Fibroblast of skin of left quadriceps (primary cell): ENCODE measurements at places on chromosomes 12 and 14.
A peak's percentile ranks its signal among the peaks of the same experiment; 100 is the strongest.

- no peak for DNase-seq
These were observed 13.6 kb downstream of the MED13L start for GRCh38 chr12:116263844-116264243.

GRCh38 chr14:52755607-52756316, 25.8 kb downstream of the STYX start:
- DNase-seq = no peak

DNA sequence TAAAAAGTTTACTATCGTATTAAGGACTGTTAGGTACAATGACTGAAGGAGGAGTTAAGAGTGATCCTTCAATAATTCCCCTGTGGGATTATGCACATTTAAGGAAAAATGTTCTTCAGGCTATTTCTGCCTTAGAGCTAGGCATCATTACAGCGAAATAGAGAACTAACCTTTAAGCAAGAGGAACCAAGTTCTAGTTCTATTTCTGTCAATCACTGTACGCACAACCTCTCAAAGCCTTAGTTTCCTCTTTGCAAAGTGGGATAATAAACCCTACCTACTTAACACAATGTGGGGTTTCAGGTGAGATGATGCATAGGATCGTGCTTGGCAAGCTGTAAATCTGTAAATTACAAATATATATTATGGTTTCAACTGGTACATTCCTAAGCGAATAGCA, 15.4 kb downstream of the NTF3 start:
- no peak for DNase-seq

DNA sequence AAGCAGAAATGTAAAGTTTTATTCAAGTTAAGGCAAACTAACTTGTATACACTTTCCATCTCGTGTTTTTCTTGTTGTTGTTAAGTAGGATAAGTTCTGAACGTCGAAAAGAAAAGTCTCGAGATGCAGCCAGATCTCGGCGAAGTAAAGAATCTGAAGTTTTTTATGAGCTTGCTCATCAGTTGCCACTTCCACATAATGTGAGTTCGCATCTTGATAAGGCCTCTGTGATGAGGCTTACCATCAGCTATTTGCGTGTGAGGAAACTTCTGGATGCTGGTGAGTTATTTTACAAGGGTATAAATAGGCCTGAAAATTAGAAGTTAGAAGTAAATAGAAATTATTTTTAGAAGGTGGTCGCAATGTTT, 25.0 kb downstream of the HIF1A start:
- no peak for DNase-seq

- peak; percentile 90 for DNase-seq
These were observed 267.1 kb upstream of the RGS6 start for GRCh38 chr14:71665157-71665556.

DNA sequence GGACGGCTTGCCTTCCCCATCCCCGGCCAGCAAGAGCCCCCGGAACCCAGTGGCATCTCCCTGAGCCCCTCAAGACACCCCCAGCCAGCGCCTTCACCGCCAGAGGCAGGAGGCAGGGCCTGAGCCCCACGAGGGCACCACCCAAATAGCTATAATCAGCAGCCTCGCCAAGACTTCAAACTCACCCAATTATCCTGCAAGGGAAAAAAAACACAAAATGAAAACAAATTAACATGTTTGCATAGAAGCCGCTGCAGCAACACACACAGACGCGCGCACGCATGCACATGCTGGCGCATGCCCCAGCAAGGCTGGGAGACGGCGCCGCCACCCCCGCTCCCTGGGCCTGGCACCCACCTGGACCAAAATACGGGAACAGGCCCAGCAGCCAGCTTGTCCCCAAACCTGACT, 15.8 kb downstream of the FAM222A start:
- DNase-seq = no peak
